ENCODE measurements at places on chromosomes 5 and 9. TPM values are rescaled to one million over a fixed set of nuclear protein-coding genes. Genes with fewer than 3 reads are reported as not detected.
A peak's percentile ranks its signal among the peaks of the same experiment; 100 is the strongest.

GRCh38 chr5:66958980-66959641, 237.5 kb downstream of the CD180 start:
- H3K4me1 ChIP-seq, result peaks cover 7% of the 10 kb centered on the region
- DNase-seq, result no peak
- peaks cover 6% of the 10 kb centered on the region for H3K36me3 ChIP-seq
- H3K27me3 ChIP-seq, result no peaks in the 10 kb centered on the region

DNA sequence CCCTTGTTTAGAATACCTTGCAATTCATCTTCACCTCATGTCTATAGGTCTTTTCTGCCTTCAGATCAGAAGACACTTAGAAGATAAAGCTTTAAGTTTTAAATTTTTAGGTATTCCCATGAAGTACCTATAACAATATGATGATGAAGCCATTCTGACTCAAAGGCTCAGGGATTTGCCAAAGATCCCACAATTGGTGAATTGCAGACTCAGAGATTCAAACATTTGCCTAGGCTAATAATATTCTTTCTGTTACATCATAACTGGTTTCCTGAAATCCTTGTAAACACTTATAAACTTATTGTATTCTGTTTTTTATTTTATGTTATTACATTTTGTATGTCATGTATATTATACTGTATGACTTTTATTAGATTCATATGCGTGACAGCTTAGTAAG, 62.8 kb upstream of the ZFAND5 start:
- H3K27me3 ChIP-seq, result peaks cover 8% of the 10 kb centered on the region
- H3K4me1 ChIP-seq, result no peaks in the 10 kb centered on the region
- H3K4me3 ChIP-seq, result no peak overlapping the region
- no peaks in the 10 kb centered on the region for H3K36me3 ChIP-seq
- no peak for DNase-seq
- H3K27ac ChIP-seq, result no peak overlapping the region

OTP gene
- total RNA-seq, result not detected

- no peaks in the 10 kb centered on the region for H3K36me3 ChIP-seq
- peaks cover 39% of the 10 kb centered on the region for H3K27me3 ChIP-seq
- no peaks in the 10 kb centered on the region for H3K4me1 ChIP-seq
- DNase-seq, result no peak
Measured at GRCh38 chr5:150164211-150164980, 2.2 kb upstream of the CDX1 start.

- H3K4me3 ChIP-seq, result peak overlapping the region; percentile 90
- H3K27me3 ChIP-seq, result peaks cover 3% of the 10 kb centered on the region
- DNase-seq, result peak; percentile 9
- H3K4me1 ChIP-seq, result peaks cover 40% of the 10 kb centered on the region
- peak overlapping the region; percentile 92 for H3K27ac ChIP-seq
- H3K36me3 ChIP-seq, result peaks cover 57% of the 10 kb centered on the region
Measured at GRCh38 chr9:136409557-136410455, 608 bp downstream of the ENTR1 start.

CSF1R gene
- 0.10 TPM for total RNA-seq

OR1Q1 gene
- not detected for total RNA-seq

DNA sequence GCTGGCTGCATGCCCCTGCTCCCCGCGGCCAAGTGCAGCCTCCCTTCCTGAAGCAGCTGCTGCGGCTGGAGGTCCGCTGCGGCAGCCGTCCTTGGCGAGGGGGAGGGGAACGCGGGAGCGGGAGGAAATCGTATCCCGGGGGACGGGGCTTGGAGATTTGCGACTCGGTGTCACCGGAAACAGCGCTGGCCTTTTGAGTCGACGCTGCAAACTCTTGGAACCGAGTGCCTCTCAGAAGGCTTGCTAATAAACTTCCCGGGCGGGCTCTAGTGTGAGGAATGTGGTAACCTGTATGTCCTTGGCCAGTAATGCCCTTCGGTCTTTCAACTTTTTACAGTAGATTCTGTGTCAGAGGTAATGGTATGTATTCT, 82.7 kb downstream of the PTPDC1 start:
- H3K4me3 ChIP-seq, result peak overlapping the region; percentile 95
- H3K36me3 ChIP-seq, result peaks cover 10% of the 10 kb centered on the region
- peaks cover 2% of the 10 kb centered on the region for H3K27me3 ChIP-seq
- no peak for DNase-seq

DNA sequence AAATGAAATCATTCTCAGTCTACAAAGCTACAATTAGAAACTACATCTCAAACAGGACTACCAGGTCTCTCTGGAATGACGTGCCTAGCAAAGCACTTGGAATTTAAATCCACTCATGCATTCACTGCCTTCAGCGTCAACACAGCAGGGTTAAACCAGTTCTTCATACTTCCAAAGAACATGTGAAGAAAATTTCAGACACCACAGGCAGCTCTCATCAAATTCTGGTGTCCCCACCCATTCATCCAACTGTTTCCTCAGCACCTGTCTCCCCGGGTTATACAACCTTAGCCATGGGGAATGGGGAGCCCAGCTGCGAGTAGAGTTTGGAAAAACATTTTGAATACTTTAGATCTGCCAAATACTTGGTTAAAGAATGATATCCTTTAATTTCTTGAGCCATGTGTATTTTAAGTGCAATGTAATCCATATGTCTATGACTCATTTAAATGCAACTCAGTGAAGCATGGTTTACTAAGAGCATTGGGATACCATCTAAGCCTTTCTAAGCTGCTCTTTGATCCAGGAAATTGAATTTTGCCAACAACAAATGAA, 17.5 kb downstream of the ADAM19 start:
- peaks cover 87% of the 10 kb centered on the region for H3K4me1 ChIP-seq
- no peak for DNase-seq
- H3K27ac ChIP-seq, result peak overlapping the region; percentile 31
- H3K27me3 ChIP-seq, result no peaks in the 10 kb centered on the region
- H3K4me3 ChIP-seq, result peak overlapping the region; percentile 5

DNA sequence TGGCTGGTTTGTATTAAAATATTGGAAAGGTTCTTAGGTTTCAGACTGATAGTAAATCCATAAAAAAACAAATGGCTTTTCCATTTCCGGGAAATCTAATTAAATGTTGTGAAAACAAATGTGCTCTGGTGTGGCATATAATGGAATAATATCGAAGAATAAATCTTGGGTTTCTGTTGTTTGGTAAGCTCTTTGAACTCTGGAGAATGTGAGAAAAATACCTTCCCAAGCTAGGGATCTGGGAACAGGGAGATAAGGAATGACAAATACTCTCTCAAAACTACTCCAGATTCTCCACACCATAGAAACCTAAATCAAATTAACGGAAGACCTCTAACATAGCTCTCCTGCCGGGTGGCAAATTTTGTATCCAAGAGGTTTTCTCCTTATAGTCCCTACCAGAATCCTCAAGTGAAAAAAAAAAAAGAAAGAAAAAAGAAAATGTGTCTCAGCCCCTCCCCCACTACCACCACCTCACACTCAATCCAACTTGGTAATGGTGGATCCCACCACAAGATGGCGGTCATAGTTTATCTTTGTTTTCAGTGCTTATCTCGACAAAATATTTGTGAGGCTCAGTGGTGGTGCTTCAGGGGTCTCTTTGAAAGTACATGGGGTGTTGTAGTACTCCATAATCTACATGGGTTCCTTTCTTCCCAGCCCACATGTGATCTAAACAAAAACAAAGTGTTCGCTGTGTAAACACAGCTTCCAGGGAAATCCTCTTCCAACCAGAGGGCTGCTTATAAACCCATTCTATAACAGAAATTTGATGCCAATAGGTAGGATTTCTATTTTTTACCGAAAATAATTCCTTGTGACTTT, 54.5 kb upstream of the FST start:
- H3K36me3 ChIP-seq, result no peaks in the 10 kb centered on the region
- H3K4me3 ChIP-seq, result no peak overlapping the region
- H3K4me1 ChIP-seq, result no peaks in the 10 kb centered on the region
- H3K27me3 ChIP-seq, result peaks cover 21% of the 10 kb centered on the region
- no peak overlapping the region for H3K27ac ChIP-seq
- no peak for DNase-seq

GRCh38 chr5:141761-142160, 49.5 kb upstream of the LRRC14B start:
- H3K27me3 ChIP-seq, result no peaks in the 10 kb centered on the region
- no peak overlapping the region for H3K4me3 ChIP-seq
- no peaks in the 10 kb centered on the region for H3K36me3 ChIP-seq
- H3K4me1 ChIP-seq, result no peaks in the 10 kb centered on the region
- H3K27ac ChIP-seq, result no peak overlapping the region
- no peak for DNase-seq

ANKRD34B gene
- total RNA-seq, result not detected

DNA sequence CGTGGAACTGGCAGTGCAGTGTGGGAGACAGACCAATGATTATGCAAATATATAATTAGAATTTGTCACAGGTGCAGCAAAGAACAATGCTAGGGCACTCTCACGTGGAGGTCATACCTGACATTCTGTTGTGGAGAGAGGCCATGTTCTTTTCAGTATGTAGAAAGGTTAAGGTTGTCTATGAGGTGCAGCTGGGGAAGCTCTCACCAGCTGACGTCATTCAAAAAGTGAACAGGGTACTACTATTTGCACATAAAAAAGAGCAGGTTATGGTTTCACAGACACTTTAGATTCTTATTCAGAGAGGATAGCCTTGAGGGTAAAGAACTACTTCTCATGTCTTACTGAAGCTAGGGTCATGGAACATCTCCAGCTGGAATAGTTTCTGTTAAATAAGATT, 19.1 kb downstream of the SH3GL2 start:
- no peak overlapping the region for H3K4me3 ChIP-seq
- DNase-seq, result no peak
- no peaks in the 10 kb centered on the region for H3K4me1 ChIP-seq
- no peak overlapping the region for H3K27ac ChIP-seq
- no peaks in the 10 kb centered on the region for H3K27me3 ChIP-seq

RAB14 gene
- total RNA-seq, result 69.3 TPM

DNA sequence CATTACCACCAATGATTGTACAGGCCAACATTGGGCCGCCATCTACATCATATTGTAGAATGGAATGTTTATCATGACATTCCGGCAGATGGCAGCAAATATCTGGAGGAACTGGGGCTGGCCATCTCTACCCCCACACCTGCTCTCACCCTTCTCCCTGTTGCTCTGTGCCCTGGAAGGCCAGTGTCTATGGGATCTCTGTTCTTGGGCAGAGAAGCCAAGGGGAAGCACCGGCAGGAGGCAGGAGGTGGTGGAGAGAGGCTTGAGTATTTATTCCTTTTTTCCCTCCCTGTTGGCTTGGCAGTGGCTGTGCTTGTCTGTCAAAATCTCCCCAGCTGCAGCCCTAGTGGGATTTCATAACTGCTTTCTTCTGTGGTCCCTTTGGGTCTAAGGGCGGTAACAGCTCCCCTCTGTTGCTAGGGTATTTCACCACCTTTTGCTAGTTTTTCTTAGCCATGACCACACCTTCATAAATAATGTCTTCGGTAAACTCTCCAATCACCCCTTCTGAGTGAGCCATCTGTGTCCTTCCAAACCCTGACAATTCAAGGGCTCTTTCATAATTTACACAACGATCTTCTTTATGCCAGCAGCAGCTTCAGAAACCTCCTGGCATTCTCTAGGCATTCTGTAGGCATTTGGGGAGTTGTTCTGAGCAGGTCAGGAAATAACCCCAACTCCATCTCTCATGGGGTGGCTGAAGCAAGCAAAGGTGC, 225.8 kb downstream of the MELK start:
- H3K4me1 ChIP-seq, result no peaks in the 10 kb centered on the region
- no peak overlapping the region for H3K27ac ChIP-seq
- no peak for DNase-seq
- H3K4me3 ChIP-seq, result no peak overlapping the region
- peaks cover 4% of the 10 kb centered on the region for H3K27me3 ChIP-seq

DNA sequence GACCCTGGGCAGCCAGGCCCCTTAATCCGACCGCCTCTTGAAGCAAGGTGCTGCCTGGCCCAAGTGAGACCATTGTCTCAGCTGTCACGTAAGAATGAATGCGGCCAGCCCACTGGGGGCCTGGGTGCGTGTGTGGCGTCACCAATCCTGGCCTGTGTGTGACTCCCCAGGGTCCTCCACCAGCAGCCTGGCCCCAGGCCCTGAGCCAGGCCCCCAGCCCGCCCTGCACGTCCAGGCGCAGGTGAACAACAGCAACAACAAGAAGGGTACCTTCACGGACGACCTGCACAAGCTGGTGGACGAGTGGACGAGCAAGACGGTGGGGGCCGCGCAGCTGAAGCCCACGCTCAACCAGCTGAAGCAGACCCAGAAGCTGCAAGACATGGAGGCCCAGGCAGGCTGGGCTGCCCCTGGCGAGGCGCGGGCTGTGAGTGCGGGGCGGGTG, 124.2 kb downstream of the WNK2 start:
- no peak for DNase-seq
- no peaks in the 10 kb centered on the region for H3K36me3 ChIP-seq
- no peak overlapping the region for H3K4me3 ChIP-seq
- H3K27ac ChIP-seq, result no peak overlapping the region

- H3K4me1 ChIP-seq, result peaks cover 81% of the 10 kb centered on the region
- no peak for DNase-seq
- peak overlapping the region; percentile 47 for H3K27ac ChIP-seq
- peaks cover 77% of the 10 kb centered on the region for H3K36me3 ChIP-seq
- no peaks in the 10 kb centered on the region for H3K27me3 ChIP-seq
Measured at GRCh38 chr5:35876922-35877321, 20.2 kb downstream of the IL7R start.

Measured in activated T-helper 1 cell treated with anti-CD3 and anti-CD28 coated beads, Interleukin-12 subunit alpha, Interleukin-12 subunit beta, Interleukin-2, Interleukin-4 antibody, amounts not matched to agents 30 ng/mL and 10 ng/mL and 1 ng/mL, durations not matched to agents 14 hours and 24 hours and 36 hours (primary cell).